Renal cortical epithelial cell (primary cell): ENCODE measurements at places on chromosomes 4 and X. TPM values are rescaled to one million over a fixed set of nuclear protein-coding genes. Genes with fewer than 3 reads are reported as not detected.

ADGRG4 gene
- under 0.01 TPM in 1 of 2 replicates, not detected in the other for total RNA-seq

TMEM131L gene
- total RNA-seq: 4.7 and 7.8 TPM in 2 replicates

TMEM35A gene
- total RNA-seq: 0.30 TPM in 1 of 2 replicates, not detected in the other

POU4F2 gene
- 0.35 TPM in 1 of 2 replicates, not detected in the other for total RNA-seq

NUDT10 gene
- total RNA-seq: 0.20 and 1.2 TPM in 2 replicates

MAGEA1 gene
- not detected in 2 replicates for total RNA-seq

USP26 gene
- total RNA-seq: not detected in 2 replicates

PABPC1L2A gene
- total RNA-seq: not detected in 2 replicates

MAGEB2 gene
- total RNA-seq: not detected in 2 replicates

VCX gene
- total RNA-seq: not detected in 2 replicates
